ENCODE measurements at places on chromosomes 16 and 17. TPM values are rescaled to one million over a fixed set of nuclear protein-coding genes. Genes with fewer than 3 reads are reported as not detected.

GRCh38 chr17:72665852-72666851, 426.3 kb downstream of the SLC39A11 start:
- H3K4me1 ChIP-seq, result peaks cover 19% of the 10 kb centered on the region
- no peak overlapping the region for H3K27ac ChIP-seq
- no peaks in the 10 kb centered on the region for H3K36me3 ChIP-seq
- no peaks in the 10 kb centered on the region for H3K27me3 ChIP-seq

DNA sequence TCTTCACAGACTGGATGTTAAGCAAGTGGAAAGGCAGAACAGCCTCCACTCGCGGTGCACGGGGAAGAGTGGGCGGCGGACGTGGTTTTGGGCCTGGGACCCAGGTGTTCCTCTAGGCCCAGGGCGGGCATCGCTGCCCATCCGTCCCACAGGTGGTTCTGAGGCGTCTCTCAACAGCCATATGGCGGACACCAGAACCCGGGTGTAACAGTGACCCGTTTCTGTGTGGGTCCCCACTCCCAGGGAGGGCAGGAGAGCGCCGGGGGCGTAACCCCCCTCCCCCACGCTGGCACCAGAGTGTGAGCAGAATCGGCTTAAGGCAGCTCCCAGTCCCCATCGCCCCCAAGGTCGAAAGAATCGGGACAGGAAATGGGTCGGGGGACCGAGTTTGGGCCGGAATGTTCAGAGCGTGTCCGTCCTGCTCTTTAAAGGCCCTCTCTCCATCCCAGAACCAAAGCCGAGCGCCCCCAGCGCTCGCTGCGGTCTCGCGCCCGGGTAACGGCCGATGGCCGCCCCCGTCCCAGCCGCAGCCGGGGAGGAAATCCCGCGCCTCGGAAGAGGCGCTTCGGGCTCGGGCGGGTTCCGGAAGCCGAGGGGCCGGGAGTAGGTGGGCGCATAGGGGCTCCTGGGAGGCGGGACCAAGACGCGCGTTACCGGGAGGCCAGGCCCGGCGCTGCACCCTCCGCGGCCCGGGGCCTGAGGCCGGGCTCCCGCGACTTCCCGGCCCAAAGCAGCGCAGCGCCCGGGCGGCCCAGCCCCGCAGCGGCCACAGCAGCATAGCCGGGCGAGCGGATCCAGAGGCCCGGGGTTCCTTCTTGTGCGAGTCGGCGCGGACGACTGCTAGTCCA, at the start of gene TK2:
TK2 (minus strand) TSS at position 839 of the 848 bp plus-strand sequence; CDS start at position 778, 61 bp downstream.
- peak within 1 kb of the TSS; percentile 70 for H3K4me3 ChIP-seq
- DNase-seq, result peak; percentile 30
- H3K4me1 ChIP-seq, result peaks cover 21% of the 10 kb centered on the region

DNA sequence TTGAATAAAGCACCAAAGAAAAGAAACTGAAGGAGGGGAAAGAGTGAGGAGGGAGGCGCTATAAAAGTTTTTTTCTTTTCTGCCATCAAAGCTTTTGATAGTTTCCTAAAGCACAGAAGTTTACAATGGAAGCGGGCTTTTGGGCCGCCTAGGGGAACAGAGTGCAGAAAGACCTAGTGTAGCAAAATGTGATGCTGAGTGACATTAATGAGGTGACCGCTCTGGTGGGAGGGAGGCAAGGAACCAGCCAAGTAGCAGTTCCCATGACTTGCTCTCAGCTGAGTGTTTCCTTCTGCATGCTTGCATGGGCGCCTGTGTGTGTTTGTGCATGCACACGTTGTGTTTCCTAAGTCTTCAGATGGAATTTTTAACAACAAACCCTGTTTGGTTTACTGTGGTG, 15.5 kb downstream of the MSI2 start:
- no peaks in the 10 kb centered on the region for H3K27me3 ChIP-seq
- DNase-seq, result no peak
- H3K36me3 ChIP-seq, result peaks cover 13% of the 10 kb centered on the region
- no peaks in the 10 kb centered on the region for H3K4me1 ChIP-seq
- no peak overlapping the region for H3K27ac ChIP-seq

DNA sequence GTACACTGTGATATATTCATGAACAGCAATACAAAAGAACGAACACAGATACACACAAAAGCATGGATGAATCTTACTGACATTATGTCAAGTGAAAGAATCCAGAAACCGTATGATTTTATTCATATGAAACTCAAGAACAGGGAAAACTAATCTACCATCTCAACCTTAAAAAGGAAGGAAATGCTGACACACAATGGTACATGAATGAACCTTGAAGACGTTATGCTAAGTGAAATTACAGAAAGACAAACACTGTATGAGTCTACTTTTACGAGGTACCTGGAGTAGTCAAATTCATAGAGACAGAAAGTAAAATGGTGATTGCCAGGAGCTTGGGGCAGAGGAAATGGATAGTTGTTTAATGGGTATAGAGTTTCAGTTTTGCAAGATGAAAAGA, 8.7 kb upstream of the PRKCB start:
- 0 out of 2 replicates have a peak, but pooled peaks cover 3% of the 10 kb centered on the region for H3K27me3 ChIP-seq
- H3K4me3 ChIP-seq, result no peak overlapping the region
- H3K27ac ChIP-seq, result no peak overlapping the region
- no peaks in the 10 kb centered on the region for H3K36me3 ChIP-seq

GRCh38 chr16:26053889-26054288, 362.1 kb downstream of the HS3ST4 start:
- no peaks in the 10 kb centered on the region for H3K4me1 ChIP-seq
- no peak for DNase-seq
- no peak overlapping the region for H3K4me3 ChIP-seq
- H3K27me3 ChIP-seq, result no peaks in the 10 kb centered on the region
- no peaks in the 10 kb centered on the region for H3K36me3 ChIP-seq

GRCh38 chr17:44887971-44888954, 11.0 kb downstream of the EFTUD2 start:
- no peak for DNase-seq
- peaks cover 53% of the 10 kb centered on the region for H3K36me3 ChIP-seq
- no peaks in the 10 kb centered on the region for H3K27me3 ChIP-seq
- H3K4me3 ChIP-seq, result no peak overlapping the region
- no peak overlapping the region for H3K27ac ChIP-seq

DNA sequence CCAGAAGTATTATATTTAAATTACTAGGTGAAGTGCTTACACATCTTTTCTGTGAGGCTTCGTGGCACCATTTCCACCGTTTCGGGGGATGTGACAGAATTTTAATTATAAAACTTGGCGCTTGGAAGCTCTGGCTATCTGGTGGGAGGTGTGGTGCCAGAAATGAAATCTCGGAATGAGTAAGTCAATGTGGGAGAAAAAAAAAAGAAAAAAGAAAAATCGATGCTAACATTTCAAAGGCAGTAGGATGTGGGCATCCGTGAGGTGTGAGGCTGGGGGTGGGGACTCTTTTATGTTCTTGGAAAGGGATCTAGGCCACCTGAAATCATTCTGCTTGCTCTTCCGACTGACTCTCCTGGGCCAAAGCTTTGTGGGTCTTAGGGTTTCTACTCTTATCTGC, 21.9 kb downstream of the CPPED1 start:
- no peaks in the 10 kb centered on the region for H3K27me3 ChIP-seq
- no peak overlapping the region for H3K4me3 ChIP-seq
- no peaks in the 10 kb centered on the region for H3K4me1 ChIP-seq
- DNase-seq, result no peak
- no peaks in the 10 kb centered on the region for H3K36me3 ChIP-seq

GRCh38 chr16:46961373-46962353, 11.8 kb downstream of the DNAJA2 start:
- H3K36me3 ChIP-seq, result peaks cover 52% of the 10 kb centered on the region
- no peak for DNase-seq
- H3K4me3 ChIP-seq, result no peak overlapping the region
- no peaks in the 10 kb centered on the region for H3K27me3 ChIP-seq

DNA sequence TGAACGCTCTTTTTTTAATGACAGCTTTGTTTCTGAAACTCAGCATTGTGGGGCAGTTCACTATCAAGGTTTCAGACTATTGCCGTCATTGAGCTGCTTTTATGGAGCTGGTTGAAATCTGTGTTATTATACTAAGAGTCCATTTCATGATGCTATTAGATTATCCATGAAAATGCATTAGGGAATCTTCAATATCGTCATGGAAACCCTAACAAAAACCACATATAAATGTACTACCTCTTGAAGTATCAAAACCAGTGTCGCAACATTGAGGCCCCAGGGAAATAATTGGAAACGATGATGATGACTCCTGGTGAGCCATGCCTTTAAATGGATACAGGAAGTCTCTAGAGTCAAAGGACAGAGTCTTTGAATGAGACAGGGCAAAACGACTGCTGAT, 231.6 kb upstream of the CPHXL start:
- no peak overlapping the region for H3K4me3 ChIP-seq
- H3K36me3 ChIP-seq, result no peaks in the 10 kb centered on the region
- no peaks in the 10 kb centered on the region for H3K27me3 ChIP-seq
- no peak overlapping the region for H3K27ac ChIP-seq
- no peaks in the 10 kb centered on the region for H3K4me1 ChIP-seq

GRCh38 chr17:77451245-77451893, 310.6 kb downstream of the SEC14L1 start:
- DNase-seq, result no peak
- no peak overlapping the region for H3K27ac ChIP-seq
- no peak overlapping the region for H3K4me3 ChIP-seq

DNA sequence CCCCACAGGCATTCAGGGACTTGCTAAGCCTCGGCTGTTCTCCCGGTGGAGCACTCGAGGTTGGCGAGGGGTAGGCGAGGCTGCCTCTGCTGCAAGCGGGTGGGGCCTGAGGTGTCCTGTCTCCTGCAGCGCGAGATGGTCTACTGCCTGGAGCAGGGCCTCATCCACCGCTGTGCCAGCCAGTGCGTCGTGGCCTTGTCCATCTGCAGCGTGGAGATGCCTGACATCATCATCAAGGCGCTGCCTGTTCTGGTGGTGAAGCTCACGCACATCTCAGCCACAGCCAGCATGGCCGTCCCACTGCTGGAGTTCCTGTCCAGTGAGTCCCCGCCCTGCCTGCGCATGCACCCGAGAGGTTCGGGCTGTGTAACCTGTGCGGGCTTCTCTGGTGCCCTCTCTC, 26.3 kb downstream of the TSC2 start:
- no peaks in the 10 kb centered on the region for H3K36me3 ChIP-seq
- H3K27ac ChIP-seq, result no peak overlapping the region
- no peak overlapping the region for H3K4me3 ChIP-seq
- no peaks in the 10 kb centered on the region for H3K27me3 ChIP-seq
- no peaks in the 10 kb centered on the region for H3K4me1 ChIP-seq

DNA sequence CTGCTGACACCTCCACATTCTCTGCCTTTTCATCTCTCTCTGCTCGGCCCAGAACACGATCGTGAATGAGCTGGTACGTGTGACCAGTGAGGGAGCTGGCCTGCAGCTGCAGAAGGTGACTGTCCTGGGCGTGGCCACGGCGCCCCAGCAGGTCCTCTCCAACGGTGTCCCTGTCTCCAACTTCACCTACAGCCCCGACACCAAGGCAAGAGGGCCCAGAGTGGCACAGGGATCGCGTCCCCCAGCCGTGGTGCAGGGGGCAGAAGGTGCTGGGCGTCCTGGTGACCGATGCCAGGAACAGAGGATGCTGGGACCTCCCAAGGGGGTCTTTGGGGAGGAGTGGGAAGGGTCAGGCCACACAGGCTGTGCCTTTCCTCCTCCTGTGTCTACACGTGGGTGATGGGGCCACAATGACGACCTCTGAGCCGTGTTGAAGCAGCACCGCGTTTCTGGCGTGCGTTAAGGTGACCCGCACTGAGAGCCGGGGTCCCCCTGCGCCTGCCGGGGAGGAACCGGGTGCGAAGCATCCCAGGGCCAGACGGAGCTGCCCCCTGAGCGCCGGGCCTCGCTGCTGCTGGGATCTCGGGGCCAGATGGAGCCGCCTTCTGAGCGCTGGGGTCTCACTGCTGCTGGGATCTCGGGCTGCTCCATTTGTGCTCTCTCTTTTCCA, 17.4 kb downstream of the GAA start:
- no peaks in the 10 kb centered on the region for H3K27me3 ChIP-seq
- no peak overlapping the region for H3K27ac ChIP-seq
- DNase-seq, result no peak
- H3K4me1 ChIP-seq, result peaks cover 2% of the 10 kb centered on the region
- no peaks in the 10 kb centered on the region for H3K36me3 ChIP-seq
- no peak overlapping the region for H3K4me3 ChIP-seq

The CCL4L2 gene
- total RNA-seq, result not detected

The CTRB1 gene
- not detected for total RNA-seq

The TNFRSF13B gene
- not detected for total RNA-seq

The ASGR1 gene
- total RNA-seq, result 0.95 TPM

The HSF4 gene
- 24.8 TPM for total RNA-seq

The SLFN14 gene
- total RNA-seq, result not detected

The CCL15 gene
- not detected for total RNA-seq

The SLC12A3 gene
- total RNA-seq, result not detected

Data from PC-3 (cell line).